ENCODE measurements at places on chromosomes 16 and 17.

DNA sequence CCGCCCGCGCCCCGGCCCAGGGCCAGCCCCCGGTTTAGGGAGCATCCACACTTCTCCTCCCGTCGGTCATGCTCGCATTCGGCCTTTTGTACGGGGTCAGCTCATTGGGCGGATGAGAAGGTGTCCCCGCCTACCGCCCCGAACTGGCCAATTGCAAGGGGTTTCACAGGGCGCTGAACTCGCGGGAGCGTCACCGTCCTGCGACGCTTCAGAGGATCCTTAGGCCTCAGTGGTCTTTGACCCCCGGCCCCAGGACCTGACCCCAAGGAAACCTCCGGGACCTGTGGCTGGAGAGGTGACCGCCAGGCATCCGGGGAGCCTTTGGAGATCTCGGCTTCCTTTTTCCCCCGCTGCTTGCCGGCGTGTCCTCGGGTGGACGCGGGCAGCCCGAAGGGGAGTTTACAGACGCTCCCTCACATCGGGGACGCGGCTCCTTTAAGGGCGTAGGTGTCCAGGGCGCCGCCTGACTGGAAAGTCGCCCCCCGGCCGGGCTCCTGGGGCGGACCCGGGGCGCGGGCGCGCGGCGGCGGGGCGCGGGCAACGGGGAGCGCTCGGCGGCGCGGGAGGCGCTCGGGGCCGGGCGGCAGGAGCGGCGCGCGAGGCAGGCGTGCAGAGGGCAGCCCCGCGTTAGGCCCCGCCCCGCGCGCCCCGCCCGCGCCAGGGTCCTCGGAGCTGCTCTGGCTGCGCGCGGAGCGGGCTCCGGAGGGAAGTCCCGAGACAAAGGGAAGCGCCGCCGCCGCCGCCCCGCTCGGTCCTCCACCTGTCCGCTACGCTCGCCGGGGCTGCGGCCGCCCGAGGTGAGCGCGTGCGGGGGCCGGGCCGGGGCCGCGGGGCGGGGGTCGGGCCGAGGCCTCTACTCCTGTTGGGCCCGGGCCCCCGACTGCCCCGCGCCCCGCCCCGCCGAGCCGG lies at the start of gene UBE2I:
TSS of gene UBE2I (plus strand) at position 660 of the 909 bp plus-strand sequence. CDS start 4,395 bp downstream, outside the sequence.
- DNase-seq = peak; percentile 97

DNA sequence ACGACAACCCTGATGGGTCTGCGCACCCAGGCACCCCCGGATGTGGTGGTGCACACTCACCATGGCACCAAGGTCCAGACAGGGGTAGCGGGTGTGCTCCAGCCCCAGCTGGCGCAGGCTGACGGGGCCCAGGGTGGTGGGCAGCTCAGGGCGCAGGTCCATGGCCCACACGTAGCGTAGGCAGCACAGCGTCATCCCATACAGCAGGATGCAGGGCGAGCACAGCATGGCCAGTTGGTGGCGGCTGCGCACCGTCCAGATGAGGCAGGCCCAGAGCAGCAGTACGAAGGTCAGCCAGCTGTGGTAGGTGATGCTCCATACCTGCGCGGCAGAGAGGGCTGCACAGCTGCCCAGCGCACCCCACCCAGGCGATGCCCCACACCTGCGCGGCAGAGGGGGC lies 29.8 kb downstream of the CTU2 start:
- DNase-seq = no peak

DNA sequence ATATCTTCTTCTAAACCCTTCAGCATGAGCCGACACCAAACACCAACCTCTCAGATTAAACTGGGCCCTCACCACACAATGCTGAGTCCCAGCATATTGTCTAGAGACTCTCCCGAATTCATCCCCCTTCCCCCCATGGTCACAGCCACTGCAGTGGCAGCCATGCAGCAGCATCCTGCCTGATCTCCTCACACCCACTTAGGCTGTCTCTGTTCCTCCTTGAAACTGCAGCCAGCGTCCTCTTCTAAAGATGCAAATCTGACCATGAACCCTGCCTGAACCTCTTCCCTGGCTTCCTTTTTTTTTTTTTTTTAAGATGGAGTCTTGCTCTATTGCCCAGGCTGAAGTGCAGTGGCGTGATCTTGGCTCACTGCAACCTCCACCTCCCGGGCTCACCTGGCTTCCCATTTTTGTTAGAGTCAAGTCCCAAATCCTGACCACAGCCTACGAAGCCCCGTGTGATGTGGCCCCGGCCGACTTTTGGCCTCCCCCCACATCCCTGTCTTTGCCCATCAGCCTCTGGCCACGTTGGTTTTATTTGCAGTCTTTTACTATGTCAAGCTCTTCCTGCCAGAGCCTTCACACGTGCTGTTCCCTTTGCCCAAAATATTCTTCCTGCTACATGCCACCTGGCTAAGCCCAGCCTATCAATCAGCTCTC lies 2.8 kb downstream of the FA2H start:
- no peak for DNase-seq

DNA sequence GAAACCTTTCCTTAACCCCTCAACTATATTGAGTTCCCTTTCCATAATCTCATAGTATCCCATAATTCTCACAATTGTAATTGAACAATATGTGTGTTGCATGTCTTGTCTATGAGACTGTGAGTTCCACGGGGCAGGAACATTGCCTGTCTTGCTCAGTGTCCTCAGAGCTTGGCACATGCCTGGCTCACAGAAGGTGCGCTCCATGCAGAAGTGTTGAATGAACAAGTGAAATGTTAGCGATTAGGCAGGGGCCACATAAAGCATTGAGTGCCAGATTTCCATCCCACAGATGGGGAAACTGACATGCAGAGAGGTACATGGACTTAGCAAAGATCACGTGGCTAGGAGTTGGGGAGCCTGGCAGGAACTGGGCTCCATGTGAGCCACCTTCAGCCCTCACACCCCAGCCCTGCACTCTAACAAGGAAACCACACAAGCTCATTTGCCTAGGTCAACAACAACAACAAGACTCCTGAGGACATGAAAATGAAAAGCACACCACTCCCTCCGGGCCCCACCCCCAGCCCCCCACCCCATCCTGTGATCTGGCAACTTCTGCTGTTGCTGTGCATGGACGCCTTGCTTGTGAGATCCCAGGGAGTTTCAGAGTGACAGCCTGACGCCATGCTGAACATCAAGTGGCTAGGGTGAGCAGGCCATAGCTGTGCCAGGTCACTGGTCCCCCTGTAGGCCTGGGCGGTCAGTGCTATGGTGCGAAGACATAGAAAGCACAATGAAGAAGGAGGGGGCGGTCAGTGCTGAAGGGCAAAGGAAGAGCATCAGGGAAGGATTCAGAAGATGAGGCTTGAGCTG lies 5.0 kb downstream of the PIK3R5 start:
- DNase-seq = no peak

DNA sequence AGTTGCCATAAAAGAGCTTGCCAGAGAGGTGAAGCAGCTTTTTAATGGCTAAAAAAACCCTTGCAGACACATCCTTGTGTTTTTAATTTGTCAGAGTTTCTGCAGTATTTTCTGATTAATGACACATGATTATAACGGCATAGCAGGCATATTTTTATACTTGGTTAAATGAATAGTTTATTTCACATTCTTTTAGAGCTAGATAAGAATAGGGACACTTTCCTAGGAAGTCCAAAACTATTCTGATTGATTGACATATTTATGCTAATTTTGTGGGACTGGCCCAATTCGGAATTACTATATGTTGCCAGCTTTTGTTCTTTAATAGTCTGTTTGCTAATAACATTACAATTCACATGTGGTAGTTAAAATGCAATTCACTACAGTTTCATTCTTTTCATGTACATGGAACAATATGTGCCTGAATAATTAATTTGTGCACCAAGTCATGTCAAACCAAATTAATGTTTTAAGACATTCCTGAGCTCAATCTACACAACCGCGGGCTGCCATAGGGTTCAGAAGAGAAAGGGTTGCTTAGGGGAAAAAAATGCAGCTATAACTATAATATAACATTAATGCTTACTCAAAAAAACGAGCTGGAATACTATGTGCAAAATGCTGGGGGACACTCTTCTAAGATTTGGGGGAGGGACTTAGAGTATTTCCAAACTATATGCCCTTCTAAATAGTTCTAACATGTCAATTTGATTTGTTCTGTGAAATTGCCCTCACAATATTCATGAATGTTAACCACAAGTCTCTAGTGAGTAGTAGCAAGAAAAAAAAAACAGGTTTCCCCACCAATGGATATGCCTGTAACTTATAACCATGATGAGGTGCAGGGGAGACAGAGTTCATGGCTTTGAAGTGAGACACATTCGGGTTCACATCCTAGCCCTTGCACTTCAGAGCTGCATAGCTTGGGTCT lies 305.4 kb downstream of the CEP112 start:
- DNase-seq = no peak

- no peak for DNase-seq
Measured at GRCh38 chr17:50775926-50776325, 8.6 kb upstream of the ANKRD40CL start.

- no peak for DNase-seq
Measured at GRCh38 chr16:65660390-65660789, 538.5 kb upstream of the CDH11 start.

GRCh38 chr17:1239210-1239609 lies 31.0 kb upstream of the BHLHA9 start:
- no peak for DNase-seq

GRCh38 chr17:58337600-58338453 lies 9.2 kb upstream of the TSPOAP1 start:
- DNase-seq = peak; percentile 77

- no peak for DNase-seq
Measured at GRCh38 chr17:83122834-83123233, 43.4 kb downstream of the METRNL start.

GRCh38 chr16:85449885-85450245 lies 163.3 kb upstream of the GSE1 start:
- no peak for DNase-seq

GRCh38 chr17:67658265-67658664 lies 59.5 kb upstream of the NOL11 start:
- no peak for DNase-seq

- DNase-seq = no peak
Measured at GRCh38 chr17:77571155-77571981, 387.1 kb upstream of the TNRC6C start.

GRCh38 chr16:21097151-21097550 lies 53.5 kb downstream of the DNAH3 start:
- no peak for DNase-seq

GRCh38 chr17:42676424-42677011 lies at the start of gene PLEKHH3:
PLEKHH3 (minus strand) TSS chr17:42676994; CDS start chr17:42676563, 431 bp downstream.
- no peak for DNase-seq

DNA sequence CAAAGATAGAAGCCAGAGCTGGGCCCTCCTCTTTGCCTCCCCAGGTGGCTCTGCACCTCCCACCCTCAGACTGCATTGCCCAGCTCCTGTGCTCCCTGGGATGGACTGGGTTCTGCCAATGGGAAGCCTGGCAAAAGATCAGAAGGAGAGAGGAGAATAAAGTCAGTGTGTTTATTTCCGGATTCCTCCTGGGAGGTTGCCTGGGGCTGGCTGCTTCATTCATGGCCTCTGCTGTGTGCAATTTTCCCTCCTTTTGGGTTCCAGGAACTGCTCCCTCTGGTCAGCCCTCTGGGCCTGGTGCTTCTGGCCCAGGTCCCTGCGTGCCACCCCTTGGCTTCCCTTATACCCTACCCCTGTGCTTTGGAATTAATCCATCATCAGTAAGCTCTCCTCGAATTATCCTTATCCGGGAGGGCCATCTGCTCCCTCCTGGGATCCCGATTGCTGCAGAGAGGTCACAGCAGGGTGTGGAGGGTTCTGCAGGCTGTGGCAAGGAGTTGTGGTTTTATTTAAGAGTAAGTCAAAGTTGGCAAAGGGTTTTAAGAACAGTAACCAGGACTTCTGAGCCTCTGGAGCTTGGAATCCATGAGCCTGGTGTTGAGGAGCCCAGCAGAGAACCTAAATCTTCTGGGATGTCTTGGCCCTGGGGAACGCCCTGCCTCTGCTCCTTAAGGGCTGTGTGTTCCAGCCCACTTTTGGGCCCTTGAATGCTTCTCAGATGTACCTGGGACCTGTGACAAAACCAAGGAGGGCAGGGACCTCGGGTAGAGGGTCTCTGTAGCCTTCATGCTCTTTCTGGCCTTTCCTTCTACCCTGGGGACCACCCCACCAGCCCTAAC lies 8.2 kb upstream of the MMP2 start:
- no peak for DNase-seq

Data from left cardiac atrium (tissue), 4 donors.